Activated CD8-positive, alpha-beta memory T cell treated with anti-CD3 and anti-CD28 coated beads for 24 hours (primary cell): ENCODE measurements at places on chromosomes 16 and 17.

- no peak for DNase-seq
Measured at GRCh38 chr16:57019746-57020145, 30.4 kb downstream of the NLRC5 start.

DNA sequence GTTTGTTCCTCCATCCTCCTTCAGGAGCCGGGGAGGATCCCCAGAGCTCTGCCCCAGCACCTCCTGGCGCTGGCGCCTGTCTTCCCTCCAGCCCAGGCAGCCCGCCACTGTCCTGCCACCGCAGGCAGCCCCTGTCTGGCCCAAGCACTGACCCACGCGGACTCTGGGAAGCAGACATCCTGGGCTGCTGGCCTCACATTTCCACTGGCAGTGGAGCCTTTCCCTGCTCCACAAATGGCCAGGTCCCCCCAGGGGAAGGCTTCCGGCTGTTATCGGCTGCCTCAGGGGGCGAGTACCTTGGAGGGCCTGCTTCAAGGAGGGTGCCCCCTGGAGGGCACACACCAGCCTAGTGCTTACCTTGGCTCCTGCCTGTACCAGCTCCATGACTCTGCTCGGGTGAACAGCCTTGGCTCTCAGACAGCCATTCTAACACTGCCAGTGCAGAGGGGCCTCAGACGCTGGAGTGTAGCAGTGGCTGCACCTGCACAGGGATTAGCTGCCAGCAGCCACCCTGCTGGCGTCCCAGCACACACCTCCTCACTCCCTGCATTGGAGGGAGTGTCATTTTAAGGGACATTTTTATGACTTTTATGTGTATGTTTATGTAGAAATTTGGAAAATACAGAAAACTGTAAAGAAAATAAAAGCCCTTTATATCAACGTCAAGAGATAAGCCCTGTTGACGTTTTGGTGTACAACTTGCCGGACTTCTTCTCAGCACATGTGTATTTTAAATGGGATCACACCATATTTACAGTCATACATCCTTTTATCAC, 21.0 kb downstream of the ACE start:
- DNase-seq, result no peak

DNA sequence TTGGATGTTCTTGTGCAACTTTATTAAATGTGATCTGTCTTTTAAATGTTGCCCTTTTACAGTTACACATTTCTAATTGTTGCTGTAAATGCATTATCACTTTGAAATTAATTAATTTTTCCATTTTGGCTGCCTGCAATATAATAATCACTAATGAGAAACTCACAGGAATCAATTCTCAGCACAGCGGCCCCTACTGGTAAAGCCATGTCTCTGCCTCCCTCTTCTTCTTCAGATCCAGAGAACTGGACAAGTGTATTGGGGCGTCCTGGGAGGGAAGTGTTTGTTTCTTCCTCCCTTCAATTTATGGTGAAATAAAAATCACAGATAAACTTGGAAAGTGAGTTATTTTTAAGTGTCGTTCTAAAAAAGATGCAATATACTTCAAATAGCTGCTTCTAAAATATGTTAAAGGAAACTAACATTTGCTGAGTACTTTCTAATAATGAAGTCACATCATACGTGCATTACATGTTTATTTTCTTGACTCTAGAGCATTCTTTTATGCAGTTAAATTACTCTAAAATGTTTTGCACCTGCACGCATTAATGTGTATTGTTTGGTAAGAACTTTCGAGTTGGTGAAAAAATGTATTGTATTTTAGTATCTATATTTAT, 338.0 kb downstream of the WWOX start:
- DNase-seq, result peak; percentile 59

DNA sequence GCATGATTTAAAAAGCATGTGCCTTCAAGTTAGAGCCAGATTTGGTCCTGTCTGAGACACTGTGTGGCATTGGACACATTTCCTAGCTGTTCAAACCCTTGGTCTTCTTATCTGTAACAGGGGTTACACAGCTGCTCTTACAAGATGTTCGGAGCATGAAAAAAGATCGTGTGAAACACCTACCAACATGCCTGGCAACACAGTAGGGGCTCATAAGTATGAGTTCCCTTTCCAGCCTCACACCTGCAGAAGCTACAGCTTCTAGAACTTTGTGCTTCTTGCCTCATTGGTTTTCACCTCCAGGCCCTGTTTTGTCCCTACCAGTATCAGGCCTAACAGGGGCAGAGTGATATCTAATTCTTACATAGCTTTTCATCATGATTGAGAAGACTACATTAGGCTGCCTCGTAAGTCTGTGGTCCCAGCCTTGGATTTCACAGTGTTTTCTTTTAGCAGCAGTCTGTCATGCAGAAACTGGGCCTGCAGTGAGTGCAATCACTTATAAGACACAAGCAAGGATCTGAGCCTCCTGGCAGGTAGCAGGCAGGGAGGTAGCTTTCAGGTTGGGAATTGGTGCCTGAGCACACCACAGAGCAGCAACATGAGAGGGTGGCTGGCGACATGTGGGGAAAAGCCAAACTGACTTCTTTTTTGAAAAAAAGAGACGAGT, 78.8 kb downstream of the CCDC182 start:
- DNase-seq, result peak; percentile 41

GRCh38 chr17:10118788-10119130, 79.6 kb downstream of the GAS7 start:
- DNase-seq, result no peak

DNA sequence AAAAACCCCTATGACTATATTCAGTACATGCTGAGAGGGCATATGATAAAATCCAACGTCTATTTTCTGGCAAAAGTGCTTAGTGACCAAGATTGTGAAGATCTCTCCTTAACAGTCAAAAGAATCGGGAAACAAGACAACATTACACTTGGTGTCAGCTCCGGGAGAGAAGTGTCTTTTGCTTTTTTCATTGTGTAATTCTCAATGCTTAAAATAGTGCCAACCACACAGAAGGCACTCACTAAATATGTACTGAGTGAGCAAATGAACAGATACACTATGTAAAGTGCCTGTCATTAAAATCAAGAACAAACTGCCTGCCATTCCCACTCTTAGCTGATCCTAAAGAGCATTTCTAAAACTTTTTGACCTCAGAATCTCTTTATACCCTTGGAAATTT, 34.1 kb downstream of the VPS53 start:
- no peak for DNase-seq

GRCh38 chr16:56262148-56262547, 70.9 kb downstream of the GNAO1 start:
- DNase-seq, result no peak

DNA sequence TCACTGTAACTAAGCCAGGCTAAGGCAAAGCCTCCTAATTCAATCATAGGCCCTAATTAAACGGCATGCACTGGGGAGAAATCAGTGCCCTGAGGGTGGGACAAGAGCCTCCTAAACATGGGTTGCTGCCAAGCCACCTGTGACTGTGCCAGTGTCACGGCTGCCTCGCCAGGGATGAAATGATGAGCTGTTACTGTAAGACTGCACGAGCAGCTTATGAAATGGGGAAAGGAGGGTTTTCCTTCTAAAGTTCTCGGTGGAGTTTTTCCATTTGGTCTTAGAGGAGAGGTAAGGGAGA, 12.7 kb downstream of the TMEM11 start:
- DNase-seq, result no peak

DNA sequence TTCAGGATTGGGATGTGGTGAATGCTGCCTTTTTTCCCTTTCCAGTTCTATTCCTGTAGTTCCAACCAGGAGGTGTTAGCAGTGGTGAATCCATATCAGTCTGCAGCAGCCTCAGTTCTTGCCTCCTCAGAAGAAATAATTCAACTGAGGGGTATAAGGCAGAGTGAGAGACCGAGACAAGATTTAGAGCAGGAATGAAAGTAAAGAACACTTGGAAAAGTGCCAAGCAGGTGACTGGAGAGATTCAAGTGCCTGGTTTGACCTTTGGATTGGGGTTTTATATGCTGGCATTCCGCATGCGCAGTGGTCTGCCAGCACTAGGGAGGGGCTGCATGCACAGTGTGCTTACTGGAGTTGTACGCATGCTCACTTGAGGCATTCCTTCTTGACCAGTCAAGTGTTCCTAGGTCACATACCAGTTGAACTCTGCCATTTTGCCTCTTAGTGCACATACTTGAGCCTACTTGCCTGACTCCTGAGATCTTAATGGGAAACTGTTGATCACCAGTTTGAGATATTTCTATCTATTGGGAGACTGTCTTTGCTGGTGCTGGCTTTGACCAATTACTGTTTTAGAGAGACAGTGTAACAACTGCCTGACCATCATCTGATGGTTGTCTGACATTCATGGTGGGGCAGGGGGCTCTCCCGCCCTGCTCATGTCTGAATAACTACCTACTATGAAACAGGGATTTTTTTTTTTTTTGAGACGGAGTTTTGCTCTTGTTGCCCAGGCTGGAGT, 680 bp upstream of the CCL15 start:
- no peak for DNase-seq

DNA sequence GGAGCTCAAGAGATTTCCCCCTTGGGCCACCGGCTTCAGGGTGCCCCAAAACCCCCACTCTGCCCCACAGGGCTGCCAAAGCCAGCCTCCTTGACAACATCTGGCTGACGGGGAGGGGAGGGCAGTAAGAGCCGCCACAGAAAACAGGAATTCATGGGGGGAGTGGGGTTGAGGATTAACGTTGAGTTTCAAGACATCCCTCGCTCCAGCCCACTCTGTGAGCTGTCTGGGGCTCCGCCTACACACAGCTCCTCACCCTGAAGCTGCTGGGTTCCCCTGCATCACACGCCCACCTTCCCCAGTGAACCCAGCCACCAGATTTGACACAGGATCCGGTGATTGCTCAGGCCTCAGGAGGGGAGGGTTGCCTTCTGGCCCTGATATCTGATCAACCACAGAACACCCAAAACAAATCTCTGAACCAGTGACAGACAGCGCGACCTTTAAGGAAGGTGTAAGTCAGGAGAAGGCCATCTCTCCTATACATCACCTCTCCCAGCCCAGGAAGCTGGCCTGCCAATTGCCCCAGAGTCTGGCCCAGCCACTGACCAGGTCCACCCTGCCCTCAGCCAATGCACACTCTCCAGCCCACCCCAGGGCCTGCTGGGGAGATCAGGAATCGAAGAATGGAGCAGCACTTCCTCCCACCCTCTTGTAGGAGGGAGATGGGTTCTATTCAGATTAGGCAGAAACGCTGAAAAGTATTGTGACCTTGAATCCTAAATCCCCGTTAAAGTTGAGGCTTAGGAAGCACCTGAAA, 132.1 kb downstream of the CLEC16A start:
- peak; percentile 83 for DNase-seq

GRCh38 chr16:66414891-66415290, 12.2 kb upstream of the BEAN1 start:
- DNase-seq, result no peak

DNA sequence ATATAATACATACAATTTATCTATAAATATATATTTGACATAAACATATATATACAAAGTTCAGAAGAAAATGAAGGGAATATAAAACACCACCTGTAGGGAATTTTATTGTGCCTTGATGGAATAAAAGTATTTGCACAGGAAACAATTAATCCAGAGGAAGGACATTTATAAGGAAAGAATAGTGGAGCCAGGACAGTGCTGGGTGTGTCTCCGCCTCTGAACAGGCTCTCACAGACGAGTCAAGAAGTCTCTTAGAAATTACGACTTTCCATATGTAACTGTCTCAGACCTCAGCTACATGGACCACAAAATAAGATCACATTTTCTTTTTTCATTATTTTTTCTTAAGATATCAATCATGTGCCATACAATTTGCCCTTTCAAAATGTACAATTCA, 93.9 kb downstream of the TMEM114 start:
- no peak for DNase-seq

- peak; percentile 83 for DNase-seq
Measured at GRCh38 chr17:58335061-58335731, 6.6 kb upstream of the TSPOAP1 start.

DNA sequence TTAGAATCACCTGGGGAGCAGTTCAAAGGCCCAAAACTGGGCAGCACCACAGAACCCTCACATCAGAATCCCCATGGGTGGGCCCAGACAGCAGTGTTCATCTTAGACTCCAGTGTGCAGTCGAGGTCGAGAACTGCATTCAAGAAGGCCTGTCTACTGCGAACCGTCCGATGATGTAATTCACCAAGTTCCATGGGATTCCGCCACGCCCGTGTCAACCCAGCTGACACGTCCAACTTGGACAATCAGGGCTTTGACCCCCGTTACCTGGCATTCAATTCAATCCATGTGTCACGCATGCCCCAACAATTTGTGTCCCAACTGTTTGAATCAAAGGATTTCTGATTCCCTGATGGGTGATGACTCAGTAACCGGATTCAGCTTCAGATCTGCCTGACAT, 9.2 kb downstream of the HSBP1 start:
- DNase-seq, result no peak

GRCh38 chr17:1362065-1362848, 37.8 kb downstream of the YWHAE start:
- DNase-seq, result no peak

DNA sequence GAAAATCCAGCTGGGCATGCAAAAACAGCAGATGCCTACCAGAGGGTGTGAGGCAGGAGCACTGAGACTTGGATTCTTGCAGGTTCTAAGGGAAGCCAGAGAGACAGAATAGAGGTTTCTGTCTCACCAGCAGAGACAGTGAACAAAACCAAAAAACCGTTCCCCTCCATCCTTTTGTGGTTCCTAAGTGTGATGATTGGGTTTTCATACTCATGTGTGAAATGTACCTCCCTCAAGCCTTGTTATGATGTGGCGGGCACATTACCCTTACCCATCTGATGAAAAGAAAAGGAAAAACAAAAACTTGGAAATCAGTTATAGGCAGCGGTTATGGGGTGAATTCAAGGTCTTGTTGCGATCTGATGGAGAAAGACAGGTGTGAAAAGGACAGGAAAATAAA, 172.6 kb upstream of the CDH13 start:
- no peak for DNase-seq

- no peak for DNase-seq
Measured at GRCh38 chr17:71864755-71865154, 256.1 kb upstream of the SOX9 start.

- DNase-seq, result no peak
Measured at GRCh38 chr16:12010388-12011251, 34.1 kb downstream of the SNX29 start.

DNA sequence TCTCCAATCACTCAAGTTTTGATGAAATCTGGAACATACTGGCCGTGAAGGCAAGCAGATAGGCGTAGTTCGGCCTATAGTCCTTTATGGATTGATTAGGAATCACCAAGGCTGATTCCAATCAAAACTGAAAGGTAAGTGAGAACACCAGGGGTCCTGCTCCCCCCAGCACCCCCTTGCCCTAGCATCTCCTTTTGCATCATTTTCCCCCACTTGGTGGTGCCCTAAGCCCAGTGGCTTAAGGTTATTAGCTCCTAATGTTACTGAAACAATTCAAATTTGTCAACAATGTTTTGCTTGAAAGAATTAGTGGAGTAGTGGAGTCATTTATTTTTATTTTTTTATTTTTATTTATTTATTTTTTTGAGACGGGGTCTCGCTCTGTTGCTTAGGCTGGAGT, 4.9 kb downstream of the SLFN14 start:
- no peak for DNase-seq

- DNase-seq, result peak; percentile 73
Measured at GRCh38 chr16:30526137-30526822, at the start of gene ZNF768. TSS of gene ZNF768 (minus strand) at chr16:30526566. CDS start at chr16:30526413, 153 bp downstream.
